NCI-H526 (cell line): ENCODE measurements at places on chromosomes 2 and 18.

- DNase-seq, result no peak
Measured at GRCh38 chr18:11857177-11857887, 6.1 kb downstream of the CHMP1B start.

DNA sequence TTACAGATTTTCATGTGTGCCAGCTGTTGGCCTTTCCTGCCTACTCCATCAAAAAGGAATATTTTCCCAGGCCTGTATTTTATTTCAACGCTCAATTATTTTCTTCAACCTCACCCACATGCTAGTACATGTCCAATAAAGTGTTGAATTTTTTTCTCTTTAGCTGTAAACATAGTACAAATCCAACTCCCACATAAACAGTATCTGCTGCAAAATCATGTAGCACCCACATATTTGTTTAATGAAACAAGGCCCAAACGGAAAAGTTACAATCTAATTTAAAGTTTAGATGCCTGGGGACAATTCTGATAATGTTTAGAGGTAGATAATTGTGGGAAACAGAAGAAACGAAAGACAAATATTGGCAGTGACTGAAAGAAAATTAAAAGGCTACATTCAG is 275.4 kb upstream of the ACVR2A start:
- no peak for DNase-seq

GRCh38 chr18:56139792-56140254 is 498.6 kb downstream of the TXNL1 start:
- DNase-seq, result no peak

GRCh38 chr2:85804583-85804982 is 50.8 kb downstream of the ATOH8 start:
- no peak for DNase-seq

DNA sequence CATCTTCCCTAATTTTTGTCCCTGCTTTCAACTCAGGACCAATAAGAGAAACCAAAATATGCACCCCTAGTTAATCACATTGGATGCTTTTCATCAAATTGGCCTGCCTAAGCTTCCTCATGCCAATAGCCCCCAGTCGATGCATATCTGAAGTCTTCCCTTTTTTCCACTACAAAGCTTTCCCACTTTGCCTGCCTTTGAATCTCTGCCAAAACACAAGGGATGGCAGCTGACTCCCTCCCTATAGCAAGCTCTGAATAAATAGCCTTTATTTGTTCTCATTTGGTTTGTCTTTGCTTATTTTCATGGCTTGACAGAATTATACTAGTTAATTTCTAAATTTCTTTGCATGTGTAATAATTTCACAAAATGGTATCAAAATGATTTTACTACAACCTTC is 621.2 kb downstream of the MBD2 start:
- DNase-seq, result no peak
